ENCODE measurements at places on chromosomes 4 and X.

- no peak for DNase-seq
Observed at GRCh38 chr4:14168919-14169318, 541.4 kb upstream of the BOD1L1 start.

GRCh38 chrX:120741452-120741851 lies 111.6 kb upstream of the C1GALT1C1 start:
- DNase-seq: no peak

GRCh38 chrX:106168107-106168506 lies at the start of gene PWWP3B:
Gene PWWP3B, plus strand, starts transcription at chrX:106168305. Its CDS starts 37,128 bp downstream, at chrX:106205433.
- DNase-seq: no peak

- no peak for DNase-seq
Observed at GRCh38 chrX:40816906-40817305, 81.6 kb upstream of the MED14 start.

DNA sequence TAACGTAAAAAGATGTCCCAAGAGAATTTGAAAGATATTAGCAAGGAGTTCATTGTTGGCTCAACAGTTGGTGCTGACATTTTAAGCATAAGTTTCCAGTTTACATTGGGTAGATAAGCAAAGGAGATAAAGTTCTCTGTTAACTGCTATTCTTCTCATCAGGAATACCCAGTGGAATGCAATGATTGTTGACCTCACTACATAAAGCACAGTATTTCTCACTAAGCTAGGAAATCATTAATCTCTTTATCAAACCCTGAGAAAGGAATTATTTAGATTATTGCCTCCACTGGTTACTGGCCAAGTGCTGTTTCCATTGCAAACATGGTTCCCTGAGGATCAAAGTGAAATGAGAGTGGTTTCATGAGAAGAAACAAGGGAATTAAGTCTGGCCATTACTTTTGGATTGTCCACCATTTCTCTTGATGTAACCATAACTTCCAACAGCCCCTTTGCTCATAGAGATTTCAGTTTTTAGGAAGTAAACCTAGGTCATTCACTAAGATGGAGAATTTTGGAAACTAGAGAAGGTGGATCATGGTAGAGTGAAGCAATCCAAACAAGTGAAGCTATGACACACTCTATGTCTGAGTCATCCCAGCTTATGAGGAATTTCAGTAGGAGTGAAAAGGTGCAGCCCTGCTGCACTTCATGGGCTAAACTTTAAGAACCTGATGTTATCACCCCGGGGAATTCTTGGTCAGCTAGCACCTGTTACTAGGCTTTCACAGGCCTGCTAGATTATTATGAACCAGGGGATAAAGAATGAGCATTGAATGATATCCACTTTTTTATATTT lies 163.4 kb downstream of the AREG start:
- DNase-seq: no peak

DNA sequence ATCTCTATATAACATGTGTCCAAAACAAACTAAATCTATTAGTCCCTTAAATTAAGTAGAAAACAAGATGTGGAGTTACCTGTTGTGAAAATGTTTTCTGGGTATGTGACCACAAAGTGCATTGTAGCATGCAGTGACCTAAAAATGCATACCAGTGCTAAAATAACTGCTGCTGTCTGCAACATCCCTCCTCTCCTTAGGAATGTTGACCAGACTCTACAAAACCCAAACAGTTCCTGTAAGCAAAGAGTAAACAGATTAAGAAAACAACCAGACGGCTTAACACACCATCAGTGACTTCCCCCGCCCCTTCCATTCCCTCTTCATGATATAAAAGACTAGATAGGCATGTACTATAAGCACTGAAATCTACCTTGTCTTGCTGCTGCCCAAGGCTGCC lies 15.8 kb upstream of the RAB33B start:
- no peak for DNase-seq

Data from stimulated activated CD4-positive, alpha-beta T cell treated with anti-CD3 and anti-CD28 coated beads, Interleukin-15, amount 100 ng/mL, for 1 hour (primary cell).